NCI-H2171 treated with DMSO at 0.1 percent for 48 hours (cell line): ENCODE measurements at places on chromosomes 7 and 10.
A peak's percentile ranks its signal among the peaks of the same experiment; 100 is the strongest.

GRCh38 chr10:104694074-104694473 lies 53.0 kb downstream of the SORCS3 start:
- DNase-seq = no peak

DNA sequence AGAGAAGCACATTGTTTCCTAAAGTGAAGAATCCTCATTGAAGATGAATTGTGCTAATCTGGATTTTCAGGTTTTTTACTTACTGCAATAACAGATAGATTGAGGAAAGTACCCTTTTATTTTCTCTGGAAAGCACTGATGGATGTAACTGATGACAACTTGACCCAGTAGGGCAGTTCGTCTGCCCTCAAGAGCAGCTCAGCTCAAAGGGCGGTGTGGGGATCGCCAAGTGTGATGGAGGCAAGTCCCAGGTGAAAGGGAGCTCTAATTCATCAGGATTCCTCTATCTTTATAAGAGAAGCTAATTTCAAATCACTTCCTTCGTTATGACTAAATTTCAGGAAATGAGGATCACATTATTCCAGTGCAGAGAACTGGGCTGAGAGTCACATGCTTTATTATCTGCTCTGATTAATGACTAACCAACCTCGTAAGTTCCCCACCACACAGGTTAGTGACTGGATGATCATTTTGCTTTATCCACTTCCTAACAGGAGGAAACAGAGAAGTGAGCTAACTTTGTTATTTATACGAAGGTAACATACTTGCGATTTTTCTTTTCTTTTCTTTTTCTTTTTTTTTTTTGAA lies 98.8 kb downstream of the PFKFB3 start:
- no peak for DNase-seq

GRCh38 chr7:7647495-7648036 lies 7.0 kb downstream of the UMAD1 start:
- no peak for DNase-seq

DNA sequence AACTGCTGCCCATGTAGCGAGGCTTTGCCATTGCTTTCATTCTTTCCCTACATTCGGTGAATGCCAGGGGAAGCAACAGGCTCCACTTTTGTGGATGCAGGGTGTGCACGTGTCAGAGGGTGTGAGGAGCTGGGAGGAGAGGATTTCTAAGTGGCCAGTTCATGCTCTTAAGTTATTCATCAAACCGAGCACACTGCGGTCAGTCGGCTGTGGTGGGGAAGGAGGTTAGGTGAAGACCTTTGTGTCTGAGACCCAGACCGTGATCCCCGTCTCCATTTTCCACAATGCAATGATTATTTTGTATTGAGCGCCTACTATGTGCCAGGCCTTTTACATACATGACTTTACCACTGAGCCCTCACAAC lies 438.6 kb upstream of the GALNT17 start:
- DNase-seq = no peak

DNA sequence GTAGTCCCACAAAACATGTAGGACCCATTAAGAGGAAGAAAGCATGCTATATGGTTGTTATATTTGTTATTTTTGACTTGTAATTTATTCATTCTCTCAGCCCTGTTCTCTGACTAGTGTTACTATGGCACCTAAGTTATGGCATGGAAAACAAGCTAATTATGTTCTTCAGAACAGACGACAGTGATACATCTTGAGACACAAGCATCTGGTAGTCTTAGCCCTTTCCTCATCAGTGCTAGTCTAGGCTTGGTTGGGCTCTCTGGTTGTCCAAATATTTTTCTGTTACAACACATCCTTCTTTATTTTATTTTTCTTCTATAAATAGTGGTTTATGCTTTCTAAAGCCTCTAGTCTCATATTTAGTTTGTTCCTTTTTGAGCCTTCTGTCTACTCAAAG lies 308.3 kb upstream of the KAT6B start:
- peak; percentile 59 for DNase-seq

- no peak for DNase-seq
Measured at GRCh38 chr7:26698806-26699205, 165.6 kb downstream of the SKAP2 start.

GRCh38 chr7:75870557-75871161 lies 8.2 kb upstream of the RHBDD2 start:
- no peak for DNase-seq

GRCh38 chr7:40715053-40715430 lies 580.2 kb downstream of the SUGCT start:
- no peak for DNase-seq

GRCh38 chr7:94266238-94266644 lies 128.5 kb upstream of the COL1A2 start:
- peak; percentile 23 for DNase-seq

DNA sequence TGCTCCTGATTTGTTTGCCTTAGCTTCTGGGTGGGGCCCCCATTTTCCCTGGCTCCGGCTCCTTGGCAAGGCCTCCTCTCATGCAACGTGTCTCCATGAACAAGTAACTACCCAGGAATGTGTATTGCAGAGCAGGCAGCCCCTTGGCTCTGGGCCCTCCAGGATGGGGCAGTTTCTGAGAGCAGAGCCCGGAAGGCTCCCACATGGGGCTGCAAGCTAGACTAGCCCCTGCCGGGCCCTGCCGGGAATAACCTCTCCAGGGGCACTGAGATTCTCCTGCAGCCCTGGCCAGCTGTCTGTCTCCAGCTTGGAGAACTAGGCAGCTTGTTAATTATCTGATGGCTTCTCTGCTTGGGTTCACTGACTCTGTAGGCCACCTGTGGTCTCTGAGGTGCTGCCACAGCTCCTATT lies 184.0 kb upstream of the INHBA start:
- no peak for DNase-seq

- no peak for DNase-seq
Measured at GRCh38 chr7:159086301-159086925, 58.3 kb downstream of the VIPR2 start.

DNA sequence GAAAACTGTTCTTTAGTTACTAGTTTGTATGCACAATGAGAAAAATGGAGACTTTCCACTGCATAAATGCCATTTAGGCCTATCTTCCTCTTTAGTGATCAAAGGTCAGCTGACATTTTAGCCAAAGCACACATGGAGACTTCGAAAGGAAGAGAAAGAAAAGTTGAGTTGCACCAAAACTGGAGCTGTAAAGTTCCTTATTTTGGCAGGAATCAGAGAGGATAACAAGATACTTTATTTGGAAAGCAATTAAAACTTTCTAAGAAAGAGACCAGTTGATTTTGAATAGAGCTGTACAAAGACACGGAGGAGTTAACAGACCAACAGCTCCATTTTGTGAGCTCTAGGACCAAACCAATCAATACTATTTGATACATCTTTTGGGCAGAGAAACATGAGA lies 14.2 kb downstream of the ENTPD7 start:
- DNase-seq = no peak

- no peak for DNase-seq
Measured at GRCh38 chr10:71349406-71349805, 30.3 kb downstream of the SLC29A3 start.

DNA sequence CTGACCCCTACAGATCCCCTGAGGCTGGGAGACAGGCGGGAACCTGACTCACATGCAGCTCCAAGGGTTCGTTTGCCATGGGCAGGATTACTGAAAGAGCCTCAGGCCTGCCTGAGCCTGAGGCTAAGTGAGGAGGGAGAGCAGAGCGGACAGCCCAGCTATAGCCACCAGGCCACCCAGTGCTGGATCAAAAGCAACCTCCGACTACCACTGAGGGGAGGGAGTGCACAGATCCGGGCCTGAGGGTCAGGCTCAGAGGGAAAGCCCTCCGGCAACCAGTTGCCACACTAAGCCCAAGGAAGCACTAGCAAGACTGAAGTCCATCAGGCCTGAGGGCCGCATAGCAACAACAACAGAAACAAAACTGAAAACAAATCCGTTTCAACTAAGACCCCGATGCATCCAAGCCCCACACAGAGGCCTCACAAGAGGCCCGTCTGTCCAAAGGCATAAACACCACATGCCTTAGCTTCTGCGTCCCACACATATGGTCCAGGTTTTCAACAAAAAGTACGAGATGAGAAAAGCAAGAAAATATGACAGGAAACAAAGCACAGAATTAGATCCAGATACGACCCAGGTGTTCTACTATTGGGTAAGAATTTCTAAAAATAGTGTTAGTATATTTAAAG lies 92.5 kb upstream of the VIPR2 start:
- no peak for DNase-seq

- DNase-seq = no peak
Measured at GRCh38 chr7:157003756-157004520, 6.5 kb downstream of the MNX1 start.

DNA sequence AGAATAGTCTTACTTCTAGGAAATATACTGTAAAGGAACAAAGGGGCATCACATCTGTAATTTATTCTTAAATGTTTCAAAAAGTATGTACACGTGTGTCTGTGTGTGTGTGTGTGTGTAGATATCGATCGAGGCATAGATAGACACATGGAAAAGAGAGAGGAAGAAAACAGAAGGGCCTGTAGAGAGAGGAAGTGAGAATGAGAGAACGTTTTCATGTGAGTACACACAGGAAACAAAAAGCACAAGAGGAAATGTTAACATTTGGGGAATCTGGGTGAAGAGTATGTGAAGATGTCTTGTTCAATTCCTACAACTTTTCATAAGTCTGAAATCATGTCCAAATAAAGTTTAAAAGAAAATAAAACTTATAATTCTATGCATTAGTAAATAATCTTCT lies 286.5 kb upstream of the SORCS1 start:
- no peak for DNase-seq

DNA sequence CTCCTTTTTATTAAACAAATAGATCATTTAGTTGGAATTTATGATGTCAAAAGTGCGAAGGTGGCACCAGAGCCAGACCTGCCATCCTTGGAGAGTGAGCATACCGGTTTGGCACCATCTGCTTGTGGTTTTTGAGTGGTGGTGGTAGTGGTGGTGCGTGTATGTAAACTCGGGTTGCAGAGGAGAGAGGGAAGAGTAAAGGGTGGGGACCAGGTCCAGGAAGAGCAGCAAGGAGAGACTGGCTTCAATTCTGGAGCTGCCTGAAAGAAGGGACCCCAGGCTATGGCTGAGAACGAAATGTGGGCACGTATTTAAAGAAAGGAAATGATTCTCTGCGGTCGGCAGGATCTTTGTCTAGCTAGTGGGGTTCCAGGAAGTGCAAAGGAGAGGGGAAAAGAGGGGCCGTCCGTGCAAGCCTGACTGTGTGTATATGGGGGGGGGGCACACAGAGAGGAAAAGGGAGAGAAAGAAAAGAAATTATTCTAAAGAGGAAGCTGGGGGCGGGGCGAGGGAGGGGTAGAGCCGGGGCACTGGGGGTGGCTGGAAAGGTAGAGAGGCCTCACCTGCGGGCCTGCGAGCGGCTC lies 448 bp upstream of the GOLGA7B start:
- DNase-seq = peak; percentile 88

DNA sequence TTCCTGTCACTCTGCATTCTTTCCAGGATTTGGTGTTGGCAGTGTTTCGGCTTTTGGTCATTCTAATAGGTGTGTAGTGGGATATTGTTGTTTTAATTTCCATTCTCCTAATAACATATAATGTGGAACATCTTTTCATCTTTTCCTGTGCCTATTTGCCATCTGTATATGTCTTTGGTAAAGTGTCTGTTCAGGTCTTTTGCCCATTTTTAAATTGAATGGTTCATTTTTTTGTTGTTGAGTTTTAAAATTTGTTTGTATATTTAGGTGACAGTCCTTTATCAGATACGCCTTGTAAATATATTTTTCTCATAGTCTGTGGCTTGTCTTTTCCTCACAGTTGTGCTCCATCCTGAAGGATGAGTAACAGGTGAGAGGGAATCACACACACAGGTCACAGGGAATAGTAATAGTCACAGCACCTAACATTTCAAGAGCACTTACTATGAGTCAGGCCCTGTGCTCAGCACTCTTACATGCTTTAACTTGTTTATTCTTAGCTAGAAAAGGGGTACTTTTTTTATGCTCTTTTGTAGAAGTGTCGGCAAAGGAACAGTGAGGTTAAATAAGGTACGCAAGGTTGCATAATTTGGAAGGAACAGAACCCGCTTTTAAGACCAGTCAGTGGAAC lies 117.1 kb upstream of the GATA3 start:
- DNase-seq = no peak

DNA sequence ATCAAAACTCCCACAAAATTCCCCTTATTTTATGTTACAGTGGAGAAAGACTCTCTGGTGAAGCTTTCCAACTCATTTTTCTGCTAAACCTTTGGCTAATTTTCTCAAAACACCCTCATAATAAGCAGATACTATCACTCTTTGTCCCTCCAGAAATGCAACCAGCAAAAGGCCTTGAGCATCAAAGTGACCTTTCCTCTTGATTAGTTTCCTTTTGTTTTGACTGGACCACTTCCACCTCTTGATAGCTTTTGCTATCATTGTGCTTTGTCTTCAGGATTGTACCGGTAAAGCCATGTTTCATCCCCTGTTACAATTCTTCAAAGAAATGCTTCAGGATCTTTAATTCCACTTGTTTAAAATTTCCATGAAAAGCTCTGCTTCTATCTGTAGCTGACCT lies 115.1 kb upstream of the SLC13A1 start:
- DNase-seq = no peak

GRCh38 chr7:51376420-51377092 lies 59.9 kb upstream of the COBL start:
- no peak for DNase-seq

- DNase-seq = peak; percentile 59
Measured at GRCh38 chr10:93541402-93542357, 24.8 kb upstream of the FFAR4 start.
